ENCODE measurements at places on chromosomes 4 and X.

DNA sequence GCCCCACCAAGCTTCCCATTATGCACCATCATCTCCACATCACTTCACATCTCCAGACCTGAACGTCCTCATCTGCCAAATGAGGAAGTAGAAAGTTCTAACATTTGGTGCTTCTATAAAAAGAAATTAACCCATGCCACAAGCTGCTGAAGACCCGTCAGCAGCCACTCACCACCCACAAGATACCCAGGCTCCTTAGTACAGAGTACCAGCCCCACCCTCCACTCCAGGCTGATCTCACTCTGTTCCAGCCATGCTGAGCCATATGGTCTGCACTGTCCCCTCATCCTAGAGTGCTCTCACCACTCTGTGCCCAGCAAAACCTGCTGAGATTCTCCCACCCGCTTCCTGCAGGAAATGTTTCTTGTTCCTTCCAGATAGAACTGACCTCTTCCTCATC lies 240.8 kb upstream of the PPARGC1A start:
- no peak for DNase-seq

- no peak for DNase-seq
Measured at GRCh38 chr4:129218897-129219296, 122.9 kb downstream of the C4orf33 start.

DNA sequence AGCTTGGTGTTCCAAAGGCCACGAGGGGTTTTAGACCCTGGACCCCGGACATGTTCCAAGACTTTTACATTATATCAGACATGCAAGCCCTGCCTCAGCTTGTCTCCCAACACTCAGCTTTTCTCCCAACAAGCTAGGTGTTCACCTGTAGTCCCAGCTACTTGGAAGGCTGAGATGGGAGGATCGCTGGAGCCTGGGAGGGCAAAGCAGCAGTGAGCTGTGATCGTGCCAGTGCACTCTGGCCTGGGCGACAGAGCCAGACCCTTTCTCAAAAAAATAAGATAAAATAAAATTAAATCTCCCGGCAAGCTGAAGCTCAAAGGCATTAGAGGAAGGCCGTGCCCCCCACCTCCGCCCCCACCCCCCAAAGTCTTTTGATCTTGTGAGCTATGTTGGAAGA lies 13.7 kb downstream of the CTAG1A start:
- no peak for DNase-seq

DNA sequence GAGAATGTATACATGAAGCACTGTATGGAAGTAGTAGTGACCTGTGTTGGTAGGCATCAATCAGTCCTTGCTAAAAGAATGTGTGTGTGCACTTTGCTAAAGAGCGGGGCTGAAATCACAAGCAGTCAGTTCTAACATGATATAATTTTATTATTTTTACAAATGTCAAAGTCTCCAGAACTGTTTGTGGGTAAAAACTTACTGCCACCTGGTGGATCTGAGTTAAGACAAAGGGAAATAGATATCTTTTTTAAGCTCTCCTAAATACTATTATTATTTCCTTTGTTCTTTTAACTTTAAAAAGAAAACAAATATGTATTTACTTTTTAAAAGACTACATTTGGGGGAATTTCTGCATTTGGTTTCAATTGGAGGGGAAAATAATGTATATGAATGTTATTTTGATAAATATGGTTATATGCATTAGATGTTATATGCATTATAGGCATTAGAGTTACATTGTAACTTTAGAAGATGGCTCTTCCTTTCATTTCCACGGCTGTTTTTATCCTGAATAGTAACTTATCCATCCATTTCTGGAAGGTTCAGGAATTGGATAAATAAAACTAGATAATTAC lies 7.8 kb upstream of the CLOCK start:
- DNase-seq: no peak

DNA sequence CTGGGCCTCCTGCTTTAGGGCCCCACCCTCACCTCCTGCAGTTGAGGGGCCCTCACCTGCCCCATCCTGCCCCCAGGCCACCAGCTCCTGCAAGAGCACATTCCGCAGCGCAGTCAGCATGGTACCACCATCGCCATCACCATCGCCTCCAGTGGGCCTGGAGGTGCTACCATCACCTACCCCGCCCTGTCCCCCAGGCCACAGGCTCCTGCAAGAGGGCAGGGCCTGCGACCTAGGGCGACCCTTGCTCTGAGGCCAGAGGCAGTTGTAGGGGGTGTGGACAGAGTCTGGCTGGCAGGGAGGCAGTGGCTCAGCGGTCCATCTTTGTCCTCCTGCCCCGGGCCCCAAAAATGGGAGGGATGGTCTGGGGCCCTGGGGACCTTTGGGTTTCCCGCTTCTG lies 3.9 kb upstream of the HAUS7 start:
- DNase-seq: no peak

DNA sequence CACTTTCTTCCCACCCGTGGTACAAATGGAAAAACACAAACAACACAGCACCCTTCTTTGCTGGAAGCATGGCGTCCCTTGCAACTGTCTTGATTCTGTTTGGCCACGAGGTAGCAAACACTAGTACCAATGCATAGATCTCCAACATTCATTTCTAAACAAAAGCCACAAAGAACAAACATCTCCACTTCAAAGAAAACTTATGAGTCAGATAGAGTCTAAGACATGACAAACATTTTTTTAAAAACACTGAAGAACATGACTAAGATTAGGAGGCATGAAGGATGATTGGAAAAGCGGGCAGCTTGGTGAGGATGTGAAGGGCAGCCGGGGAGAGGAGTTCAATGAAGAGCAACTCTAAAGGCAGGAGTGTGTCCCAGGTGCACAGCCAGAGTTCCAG lies 197.6 kb upstream of the FAM9B start:
- no peak for DNase-seq

DNA sequence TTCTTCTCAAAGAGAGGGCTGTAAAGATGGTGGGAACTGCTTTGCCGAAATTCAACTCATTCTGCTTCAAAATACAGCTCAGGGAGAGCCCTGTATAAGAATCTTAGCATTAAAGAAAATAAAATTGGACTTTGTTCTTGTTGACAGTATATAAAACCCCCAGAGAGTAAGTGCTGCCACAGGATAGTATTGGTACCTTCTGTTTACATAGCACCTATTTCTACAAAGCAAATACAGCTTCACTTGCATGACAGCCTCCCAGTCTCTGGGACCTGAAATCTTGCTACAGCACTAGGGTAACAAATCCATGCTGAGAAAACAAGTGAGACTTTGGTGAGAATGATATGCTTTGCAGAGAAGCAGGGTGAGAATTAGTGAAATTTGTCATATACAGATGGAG lies 428.6 kb downstream of the ADGRL3 start:
- DNase-seq: no peak
